Fibroblast of the conjunctiva (primary cell): ENCODE measurements at places on chromosomes 13 and 19.
A peak's percentile ranks its signal among the peaks of the same experiment; 100 is the strongest.

DNA sequence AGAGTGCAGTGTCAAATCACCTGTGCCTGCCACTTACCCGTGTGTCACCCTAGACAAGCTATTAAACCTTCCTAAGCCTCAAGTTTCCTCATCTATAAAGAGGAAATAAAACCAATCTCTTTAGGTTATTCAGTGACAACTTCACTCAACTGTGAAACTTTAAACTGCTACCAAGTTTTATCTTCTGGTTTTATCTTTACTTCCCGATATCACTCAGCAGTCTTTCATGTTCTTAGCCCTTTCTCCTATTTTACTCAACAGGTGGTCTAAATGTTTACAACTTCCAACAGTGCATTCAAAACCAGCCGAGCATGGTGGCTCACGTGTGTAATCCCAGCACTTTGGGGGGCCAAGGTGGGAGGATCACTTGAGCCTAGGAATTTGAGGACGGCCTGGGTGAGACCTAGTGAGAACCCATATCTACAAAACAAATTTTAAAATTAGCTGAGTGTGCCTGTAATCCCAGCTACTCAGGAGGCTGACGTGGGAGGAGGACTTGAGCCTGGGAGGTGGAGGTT is 59.6 kb downstream of the GPALPP1 start:
- no peak for DNase-seq

- DNase-seq: no peak
Measured at GRCh38 chr19:3785451-3785937, 687 bp downstream of the MATK start.

DNA sequence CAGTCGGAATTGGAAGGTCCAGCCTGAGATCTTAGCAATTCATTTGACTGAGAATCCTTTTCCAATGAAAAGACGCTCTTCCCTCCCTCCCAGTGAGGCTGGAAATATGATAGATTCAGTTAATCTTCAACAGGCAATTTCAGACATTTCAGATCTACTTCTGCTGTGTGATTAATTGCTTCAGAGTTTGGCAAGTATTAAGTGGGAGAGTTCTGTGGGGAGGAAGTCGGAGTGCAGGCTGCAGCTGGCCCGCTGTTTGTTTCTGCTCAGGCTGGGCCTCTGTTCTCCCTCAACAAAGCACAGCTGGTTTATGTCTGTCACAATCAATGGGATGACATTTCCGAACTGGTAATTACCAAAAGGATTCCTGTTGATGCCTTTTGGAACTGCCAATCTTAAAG is 178.2 kb downstream of the NDFIP2 start:
- peak; percentile 17 for DNase-seq

DNA sequence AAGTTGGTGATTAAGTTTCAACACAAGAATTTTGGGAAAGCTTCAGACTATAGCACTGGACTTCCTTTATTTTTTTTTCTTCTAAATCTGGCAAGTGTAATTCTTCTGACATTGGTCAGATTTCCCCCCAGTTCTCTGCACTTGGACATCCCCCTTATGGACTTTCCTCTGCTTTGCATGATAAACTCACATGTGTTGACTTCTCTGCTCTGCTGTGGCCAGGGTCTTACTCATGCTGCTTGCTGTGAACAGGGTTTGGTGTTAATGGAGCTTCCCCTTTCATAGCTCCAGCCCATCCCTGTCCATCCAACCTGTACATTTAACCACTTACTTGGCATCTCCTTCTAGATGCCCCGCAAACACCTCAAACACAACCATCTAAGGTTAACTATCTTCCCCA is 70.5 kb upstream of the SPATA13 start:
- no peak for DNase-seq

DNA sequence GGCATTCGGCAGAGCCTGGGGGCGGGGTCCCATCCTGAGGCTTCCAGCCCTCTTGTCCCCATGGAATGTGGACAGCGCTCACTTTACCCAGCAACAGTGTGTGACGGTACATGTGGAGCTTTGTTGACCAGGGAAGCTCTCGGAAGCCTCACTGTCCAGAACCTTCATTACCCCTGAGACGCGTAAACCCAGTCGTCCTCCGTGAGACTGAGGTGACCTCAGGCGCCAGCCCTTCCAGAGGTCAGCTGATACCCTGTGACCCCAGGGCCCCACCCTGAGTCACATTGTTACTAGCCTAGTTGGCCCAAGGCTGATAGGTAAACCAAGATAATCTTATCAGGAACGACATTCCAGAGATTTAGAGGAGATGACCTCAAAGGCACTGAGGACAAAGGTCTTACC is 10.2 kb upstream of the TMEM160 start:
- no peak for DNase-seq

- no peak for DNase-seq
Measured at GRCh38 chr19:45645068-45645630, 6.0 kb upstream of the EML2 start.
